Endothelial cell of umbilical vein (primary cell): ENCODE measurements at places on chromosomes 6 and 20. TPM values are rescaled to one million over a fixed set of nuclear protein-coding genes. Genes with fewer than 3 reads are reported as not detected.

GRCh38 chr20:53934421-53935343 is 135.7 kb downstream of the BCAS1 start:
- DNase-seq: peak; percentile 93

DNA sequence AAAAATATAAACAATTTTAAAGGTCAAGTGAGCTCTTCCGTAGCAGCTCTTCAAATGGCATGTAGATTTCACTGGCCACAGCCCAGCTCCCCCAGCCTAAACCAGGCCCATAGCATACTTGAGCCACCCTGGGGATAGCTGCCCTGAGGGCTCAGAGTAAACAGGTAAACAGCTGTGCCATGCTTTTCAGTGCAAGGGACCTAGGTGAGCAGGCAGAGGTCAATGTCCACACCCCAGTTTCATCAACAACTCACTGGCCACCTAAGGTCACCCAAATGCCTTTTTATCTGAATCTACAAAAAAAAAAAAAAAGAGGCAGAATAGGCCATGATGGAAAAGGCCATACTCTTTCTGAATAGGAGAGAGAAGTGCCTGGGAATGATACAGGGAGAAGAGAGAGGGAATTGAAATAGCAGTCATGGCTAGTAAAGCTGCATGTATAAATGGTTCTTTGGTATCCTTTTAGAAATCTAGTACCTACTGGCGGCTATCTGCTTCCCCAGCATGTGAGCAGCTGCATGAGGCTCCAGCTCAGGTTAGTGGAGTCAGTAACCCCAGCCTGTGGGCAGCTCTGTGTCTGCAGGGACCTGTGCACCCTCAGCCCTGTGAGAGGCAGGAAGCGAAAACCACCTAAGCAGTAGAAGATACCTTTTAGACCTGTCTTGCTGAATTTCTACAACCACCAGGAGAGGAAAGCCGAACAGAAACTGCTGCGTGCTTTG is 77.0 kb downstream of the FOXA2 start:
- DNase-seq: no peak

The RAET1E gene
- 0.04 TPM in 1 of 2 replicates, not detected in the other for polyA plus RNA-seq

GRCh38 chr6:5673019-5673790 is 333.5 kb downstream of the NRN1 start:
- no peak for DNase-seq

The B3GAT2 gene
- not detected in 2 replicates for polyA plus RNA-seq
